ENCODE measurements at places on chromosomes 5 and 9.
A peak's percentile ranks its signal among the peaks of the same experiment; 100 is the strongest.

- no peak for DNase-seq
These were observed 98.4 kb downstream of the TARS1 start for GRCh38 chr5:33539212-33539611.

GRCh38 chr5:3911111-3911510 is 315.5 kb downstream of the IRX1 start:
- DNase-seq, result no peak

GRCh38 chr5:155562158-155562557 is 548.6 kb downstream of the KIF4B start:
- DNase-seq, result no peak

DNA sequence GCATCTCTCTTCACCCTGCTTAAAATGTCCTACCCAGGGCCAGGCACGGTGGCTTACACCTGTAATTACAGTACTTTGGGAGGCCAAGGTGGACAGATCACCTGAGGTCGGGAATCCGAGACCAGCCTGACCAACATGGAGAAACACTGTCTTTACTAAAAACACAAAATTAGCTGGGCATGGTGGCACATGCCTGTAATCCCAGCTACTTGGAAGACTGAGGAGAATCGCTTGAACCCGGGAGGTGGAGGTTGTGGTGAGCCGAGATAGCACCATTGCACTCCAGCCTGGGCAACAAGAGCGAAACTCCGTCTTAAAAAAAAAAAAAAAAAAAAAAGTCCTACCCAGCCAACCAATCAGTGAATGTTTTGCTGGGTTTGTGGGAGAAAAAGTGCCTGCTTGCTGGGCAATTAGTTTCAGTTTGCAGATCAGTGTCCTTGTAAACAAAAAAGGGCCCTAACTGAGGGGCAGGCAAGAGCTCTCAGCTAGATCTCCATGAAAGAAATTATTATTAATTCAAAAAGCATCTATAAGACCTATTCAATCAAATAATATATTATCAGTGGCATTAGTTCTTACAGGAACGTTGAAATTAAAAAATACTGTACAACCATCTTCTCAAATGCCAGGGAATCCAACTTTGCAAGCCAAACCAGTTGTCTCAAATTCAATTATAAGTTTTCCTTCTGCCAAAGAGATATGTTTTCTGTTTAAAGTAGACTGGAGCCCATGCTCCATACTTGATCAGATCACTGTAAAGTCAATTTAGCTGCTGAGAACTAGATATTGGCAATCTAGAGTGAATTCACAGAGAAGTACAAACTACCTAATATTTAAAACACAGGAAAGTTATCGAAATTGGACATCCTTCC is 3.9 kb downstream of the MEGF9 start:
- DNase-seq, result peak; percentile 28

- no peak for DNase-seq
These were observed 283.4 kb downstream of the GADD45G start for GRCh38 chr9:89888233-89888632.

DNA sequence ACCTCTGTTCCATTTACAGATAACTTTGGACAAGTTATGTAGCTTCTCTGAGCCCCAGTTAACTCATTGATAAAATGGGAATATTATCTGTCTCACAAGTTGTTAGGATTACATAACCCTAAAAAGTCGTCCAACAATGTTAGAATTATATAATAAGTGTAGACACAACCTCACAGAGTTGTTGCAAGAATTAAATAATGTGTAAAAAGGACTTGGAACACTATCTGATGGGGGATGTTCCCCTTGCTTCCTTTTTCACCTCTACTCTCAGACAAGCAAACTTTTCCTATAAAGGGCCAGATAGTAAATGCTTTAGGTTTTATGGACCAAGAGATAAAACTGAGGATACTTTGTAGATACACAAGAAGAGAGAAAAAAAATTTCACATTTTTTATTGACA is 193.5 kb downstream of the GAPVD1 start:
- no peak for DNase-seq

GRCh38 chr5:58156973-58157701 is 302.7 kb downstream of the PLK2 start:
- DNase-seq, result peak; percentile 58

- DNase-seq, result no peak
These were observed 11.1 kb downstream of the LCP2 start for GRCh38 chr5:170286386-170286925.

DNA sequence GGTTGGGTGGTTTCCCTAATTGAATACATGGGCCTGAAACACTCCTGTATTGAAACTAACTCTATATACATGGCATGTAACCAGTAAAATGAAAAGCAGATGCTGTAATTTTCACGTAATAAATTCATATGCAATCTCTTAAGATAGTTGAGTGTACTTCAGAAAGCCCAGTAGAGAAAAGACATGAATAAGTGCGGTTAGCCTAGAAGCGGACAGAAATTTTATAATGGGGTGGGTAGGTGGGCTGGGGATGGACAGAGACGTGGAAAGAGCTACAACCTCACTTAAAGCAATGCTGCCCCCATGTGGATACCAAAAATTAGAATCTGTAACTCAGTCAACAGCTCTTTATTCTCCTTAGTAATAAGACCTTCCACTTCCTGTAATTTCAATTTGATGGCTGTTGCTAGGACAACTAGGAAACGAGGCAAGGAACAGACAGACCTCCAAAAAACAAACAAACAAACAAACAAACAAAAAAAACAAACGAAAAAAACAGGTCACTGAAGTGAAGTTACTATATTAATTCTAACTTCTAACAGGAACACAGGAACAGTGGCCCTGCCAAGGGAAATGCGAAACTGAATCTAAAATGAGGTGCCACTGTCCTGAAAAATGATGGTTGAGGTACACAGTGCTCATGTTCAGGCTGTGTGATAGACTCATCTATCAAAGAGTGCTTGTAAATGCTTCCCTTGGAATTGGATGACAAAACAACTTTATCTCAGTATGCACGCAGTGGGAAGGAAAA is 103.4 kb upstream of the GNA14 start:
- peak; percentile 70 for DNase-seq

DNA sequence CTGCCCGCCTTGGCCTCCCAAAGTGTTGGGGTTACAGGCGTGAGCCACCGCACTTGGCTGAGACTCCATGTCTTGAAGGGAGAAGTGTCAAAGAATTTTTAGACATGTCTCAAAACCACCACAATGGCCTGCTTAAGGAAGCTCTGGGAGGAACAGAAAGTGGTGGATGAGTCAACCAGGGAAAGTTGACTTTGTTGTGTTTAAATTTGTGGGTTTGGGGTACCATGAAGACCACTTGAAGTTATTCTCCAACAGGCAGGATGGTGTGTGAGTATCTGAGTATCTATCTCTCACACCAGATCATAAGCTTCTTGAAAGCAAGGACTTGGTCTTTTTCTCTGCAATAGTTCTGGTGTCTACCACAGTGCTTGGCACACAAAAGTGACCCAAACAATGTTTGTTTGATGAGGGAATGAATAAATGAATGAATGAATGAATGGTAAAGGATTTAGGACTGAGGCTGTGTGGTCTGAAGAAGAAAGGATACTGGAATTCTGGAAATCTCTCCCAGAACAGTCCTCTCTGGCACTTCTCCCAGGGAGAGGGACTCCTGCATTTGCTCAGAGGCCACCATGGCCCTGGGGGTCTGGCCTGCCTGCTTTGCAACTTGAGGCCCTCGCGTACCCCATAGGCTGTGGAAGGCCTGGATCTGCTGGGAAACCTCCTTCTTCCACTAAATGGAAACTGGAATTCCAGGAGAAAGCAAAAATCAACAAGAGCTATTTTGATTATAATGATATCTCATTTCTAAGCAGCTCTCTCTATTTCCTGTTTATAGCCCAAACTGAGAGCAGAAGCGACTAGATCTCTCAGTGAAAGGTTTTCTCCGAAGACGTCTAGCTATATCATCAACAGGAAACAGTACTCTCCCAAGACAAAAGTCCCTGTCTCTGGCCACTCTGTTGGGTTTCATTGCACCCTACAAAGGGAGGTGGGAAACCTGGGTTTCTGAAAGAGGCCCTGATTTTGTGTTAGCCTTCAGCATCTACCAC is 187.9 kb downstream of the PALM2AKAP2 start:
- no peak for DNase-seq

DNA sequence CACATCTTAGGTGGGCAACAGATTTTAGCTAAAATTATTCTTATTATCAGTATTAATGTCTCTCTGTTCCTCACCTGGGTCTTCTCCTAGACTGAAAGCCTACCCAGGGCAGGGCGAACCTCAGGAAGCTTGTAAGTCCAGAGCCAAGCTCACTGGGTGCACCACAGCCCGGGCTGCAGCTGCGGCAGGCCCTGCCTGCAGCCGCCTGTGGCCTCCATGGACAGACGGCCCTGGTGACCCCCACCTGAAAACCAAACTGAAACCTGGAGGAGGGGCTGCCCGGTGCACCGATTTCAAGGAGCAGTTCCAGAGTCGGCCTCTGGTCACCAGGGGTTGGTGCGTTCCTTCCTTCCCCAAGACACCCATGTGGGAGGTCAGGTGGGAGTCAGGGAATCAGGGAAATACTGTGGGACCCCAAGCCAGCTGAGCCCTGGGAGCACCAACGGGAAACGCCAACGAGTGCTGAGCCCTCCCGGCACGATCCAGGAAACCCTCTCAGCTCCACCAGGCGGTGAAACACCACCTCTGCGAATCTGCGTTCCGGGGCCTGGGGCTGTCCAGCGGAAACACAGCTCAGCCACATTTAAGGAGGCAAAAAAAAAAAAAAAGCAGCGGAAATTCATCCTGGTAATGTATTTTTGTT is 68.6 kb upstream of the PPP1R26 start:
- DNase-seq, result peak; percentile 21

GRCh38 chr9:124322618-124323432 is 65.1 kb downstream of the NEK6 start:
- no peak for DNase-seq

DNA sequence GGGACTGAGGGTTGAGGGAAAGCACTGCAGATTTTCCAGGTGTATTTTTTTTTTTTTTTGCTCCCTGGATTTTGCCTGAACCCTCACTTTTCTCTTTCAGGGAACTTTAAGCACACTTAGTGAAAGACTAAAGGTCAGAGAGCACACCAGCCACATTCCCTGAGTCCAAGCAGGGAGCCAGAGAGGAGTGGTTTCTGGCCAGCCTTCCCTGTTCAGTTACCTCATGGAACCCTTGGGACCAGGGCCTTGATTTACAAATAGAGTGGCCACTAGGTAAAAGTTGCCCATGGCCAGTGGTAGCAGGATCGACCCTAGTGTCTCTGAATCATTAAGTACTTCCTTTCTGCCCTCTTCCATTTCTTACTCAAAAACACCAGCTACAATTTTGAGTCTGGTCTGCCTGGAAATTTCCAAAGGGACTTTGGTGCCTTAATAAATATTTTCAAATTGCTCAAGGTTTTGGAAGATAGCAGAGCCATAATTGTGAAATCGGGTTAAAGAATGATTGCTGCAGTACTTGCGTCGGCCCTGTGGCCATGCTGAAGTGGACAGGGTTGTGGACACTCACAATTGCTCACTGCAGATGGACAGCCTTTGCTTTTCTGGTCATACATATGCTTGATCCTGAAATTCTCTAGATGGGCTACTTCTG is 14.5 kb downstream of the PALM2AKAP2 start:
- peak; percentile 20 for DNase-seq

GRCh38 chr5:119439140-119439631 is 13.1 kb upstream of the HSD17B4 start:
- no peak for DNase-seq

DNA sequence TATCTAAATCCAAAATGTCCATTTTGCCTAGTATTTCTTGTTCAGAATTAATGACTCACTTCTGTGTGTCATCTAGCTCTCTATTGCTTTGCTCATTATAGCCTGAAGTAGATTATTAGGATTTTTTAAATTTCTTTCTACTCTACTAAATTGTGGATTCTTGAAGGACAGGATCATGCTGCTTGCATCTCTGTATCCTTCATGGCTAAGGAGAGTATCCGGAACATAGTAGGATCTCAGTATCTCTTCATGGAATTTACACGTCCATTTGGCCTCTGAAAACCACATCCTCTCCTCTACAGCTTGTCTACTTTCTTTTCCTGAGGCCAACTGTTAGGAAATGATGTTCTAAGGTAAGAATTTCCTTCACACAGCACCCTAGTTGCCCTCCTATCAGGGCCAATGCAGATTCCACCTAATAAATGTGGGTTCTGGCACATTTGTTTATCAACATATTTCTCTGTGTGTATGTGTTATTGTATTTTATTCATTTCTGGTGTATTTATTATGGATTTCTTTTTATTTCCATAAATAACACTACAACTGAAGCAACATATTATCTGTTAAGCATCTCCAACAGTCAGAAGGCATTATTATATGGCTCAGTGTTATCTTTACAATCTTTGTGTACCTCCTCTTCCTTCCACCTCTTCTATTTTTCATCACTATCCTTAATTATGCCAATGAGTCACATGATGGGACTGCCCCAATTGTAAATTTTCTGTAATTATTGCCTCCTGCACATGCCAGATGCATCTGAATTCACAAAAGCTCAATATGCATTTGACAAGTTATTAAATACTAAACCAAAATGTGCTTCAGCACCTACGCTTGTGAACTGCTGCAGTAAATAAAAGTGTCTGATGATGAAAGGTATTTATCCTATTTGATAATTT is 557.8 kb upstream of the TLE4 start:
- DNase-seq, result no peak

DNA sequence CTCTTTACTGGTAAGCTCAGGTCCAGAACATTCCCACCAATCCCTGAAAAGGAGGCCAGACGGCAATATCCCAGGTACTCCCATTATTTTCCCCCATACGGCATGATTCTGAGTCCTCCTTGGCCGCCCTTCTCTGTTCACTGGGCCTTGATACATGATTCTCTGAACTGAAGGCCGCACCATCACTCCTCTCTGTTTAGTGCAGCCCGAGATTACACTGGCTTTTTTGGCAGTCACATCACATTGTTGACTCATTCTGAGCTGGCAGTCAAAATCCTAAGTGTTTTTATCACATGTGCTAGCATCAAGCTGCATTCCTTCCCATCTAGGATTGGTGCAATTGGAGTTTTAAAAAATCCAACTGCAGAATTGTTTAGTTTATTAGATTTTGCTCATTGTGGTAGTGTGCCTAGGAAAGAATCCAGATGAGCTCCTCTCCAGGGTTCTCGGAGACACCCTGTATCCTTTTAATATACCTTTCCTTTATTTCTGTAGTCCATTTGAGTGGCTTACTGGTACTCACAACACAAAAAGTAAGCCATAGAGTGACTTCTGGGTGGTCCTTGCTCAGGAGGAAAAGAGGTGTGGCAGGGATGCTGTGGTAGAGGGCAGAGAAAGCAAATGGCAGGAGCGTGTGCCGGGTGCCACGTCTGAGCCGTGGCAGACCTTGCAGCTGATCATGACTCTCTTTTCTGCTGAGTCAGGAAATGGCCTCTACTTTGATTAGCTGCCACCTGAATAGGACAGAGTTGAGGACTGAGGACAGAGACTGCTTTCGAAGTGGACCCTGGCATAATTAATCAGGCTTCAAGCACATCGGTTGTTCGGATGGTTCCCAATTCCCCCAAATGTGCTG is 121.1 kb upstream of the IL12B start:
- DNase-seq, result no peak

GRCh38 chr9:22817181-22817580 is 370.6 kb downstream of the DMRTA1 start:
- no peak for DNase-seq

DNA sequence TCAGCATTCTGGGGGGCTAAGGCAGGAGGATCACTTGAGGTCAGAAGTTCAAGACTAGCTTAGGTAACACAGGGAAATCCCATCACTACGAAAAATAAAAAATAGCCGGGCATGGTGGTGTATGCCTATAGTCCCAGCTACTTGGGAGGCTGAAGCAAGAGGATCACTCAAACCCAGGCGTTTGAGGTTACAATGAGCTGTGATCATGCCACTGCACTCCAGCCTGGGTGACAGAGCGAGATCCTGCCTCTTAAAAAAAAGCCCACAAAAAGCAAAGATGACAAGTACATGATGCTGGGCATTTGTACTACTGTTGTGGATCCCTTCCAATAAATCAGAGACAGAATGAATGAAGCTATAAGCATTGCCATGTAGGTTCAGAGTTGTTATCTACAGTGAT is 320.1 kb upstream of the PANK3 start:
- DNase-seq, result no peak

Measured in neural progenitor cell (in vitro differentiated cells).